ENCODE measurements at places on chromosomes 2 and 18.

GRCh38 chr2:46970334-46971288 is 55.0 kb upstream of the MCFD2 start:
- peak; percentile 61 for DNase-seq

- DNase-seq, result peak; percentile 82
Observed at GRCh38 chr2:190382851-190383250, 25.3 kb upstream of the MFSD6 start.

GRCh38 chr18:44838971-44839666 is 158.4 kb downstream of the SETBP1 start:
- DNase-seq, result peak; percentile 68

DNA sequence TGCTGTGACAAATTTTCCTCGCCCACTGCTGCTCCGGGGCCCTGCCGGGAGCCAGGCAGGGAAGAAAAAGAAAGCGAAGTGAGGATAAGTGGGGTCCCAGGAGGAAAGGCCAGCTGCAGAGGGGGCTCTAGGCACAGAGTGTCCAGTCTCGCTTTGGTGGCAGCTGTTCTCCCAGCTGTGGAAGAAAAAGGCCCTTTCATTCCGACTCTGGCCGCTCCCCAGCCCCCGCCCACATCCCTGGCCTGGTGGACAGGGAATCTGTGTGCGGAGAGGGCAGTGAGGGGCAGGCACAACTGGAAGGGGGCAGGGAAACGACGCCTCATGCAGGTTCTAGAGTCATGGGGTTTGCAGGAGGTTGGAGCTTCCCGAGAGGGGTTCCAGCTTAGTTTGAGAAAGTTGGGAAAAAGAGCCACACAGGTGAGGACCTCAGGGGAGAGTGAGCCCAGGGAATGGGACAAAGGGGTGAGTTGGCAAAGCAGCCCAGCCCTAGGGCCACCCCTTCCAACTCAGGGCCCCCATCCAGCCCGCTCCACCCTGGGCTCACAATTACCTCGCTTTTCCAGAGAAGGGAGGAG is 1.8 kb downstream of the RTKN start:
- DNase-seq, result peak; percentile 46

GRCh38 chr2:113867571-113867970 is 22.3 kb upstream of the ACTR3 start:
- DNase-seq, result no peak

DNA sequence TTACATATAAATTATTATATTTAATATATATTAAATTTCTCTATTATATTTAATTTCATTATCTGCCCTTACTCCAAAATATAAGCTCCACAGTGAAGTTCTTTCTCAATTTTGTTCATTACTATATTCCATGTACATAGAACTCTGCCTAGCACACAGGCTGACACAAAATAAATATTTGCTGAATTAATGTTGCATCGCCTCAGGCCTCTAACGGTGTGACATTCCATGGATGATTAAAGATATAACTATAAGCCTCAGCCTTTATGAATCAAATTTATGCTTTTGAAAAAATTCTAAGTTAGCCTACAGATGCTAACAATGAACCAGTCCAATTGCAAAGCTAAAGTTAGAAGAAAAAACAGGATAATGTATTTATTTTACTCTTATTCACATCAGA is 1337.2 kb upstream of the NRXN1 start:
- DNase-seq, result no peak

DNA sequence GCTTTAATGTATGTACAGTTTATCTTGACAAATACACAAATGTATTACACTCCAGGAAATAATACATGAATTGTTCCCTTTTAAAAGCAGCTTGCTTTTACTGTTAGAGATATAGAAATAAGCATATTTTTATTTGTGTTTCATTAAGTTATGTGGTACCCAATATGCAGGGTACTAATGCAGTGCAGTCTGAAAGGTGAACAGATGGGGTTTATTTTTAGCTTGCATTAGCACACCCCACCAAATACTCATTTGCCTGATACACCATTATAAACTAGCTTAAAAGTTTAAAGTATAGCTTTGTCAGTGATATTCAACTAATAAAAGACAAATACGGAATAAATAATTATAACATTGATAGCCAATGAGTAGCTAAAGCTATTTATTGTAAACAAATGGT is 394.7 kb upstream of the ZNF804A start:
- no peak for DNase-seq

GRCh38 chr2:217250013-217250524 is 390.2 kb upstream of the TNP1 start:
- DNase-seq, result peak; percentile 30

- no peak for DNase-seq
Observed at GRCh38 chr2:48395658-48396057, 134.3 kb upstream of the STON1 start.

DNA sequence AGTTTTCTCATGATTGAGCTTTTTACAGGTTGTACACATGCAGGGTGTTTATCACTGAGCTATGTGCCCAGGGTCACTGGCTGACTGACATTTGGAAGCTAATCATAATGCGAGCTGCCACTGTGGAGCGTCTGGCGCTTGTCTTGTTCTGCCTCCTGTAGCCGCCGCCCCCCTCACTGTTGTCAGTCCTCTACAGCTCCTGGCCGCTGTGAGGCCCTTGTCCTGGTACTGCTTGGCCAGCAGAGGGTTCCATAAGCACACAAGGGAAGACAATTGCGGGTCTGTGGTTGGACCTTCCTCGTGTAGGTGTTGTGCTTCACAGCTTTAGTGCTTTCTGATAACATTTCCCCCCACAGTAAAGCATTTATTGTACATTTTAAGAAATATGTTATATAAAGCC is 105.6 kb upstream of the LDLRAD4 start:
- DNase-seq, result peak; percentile 76

- DNase-seq, result no peak
Observed at GRCh38 chr2:73110168-73111072, 2.3 kb downstream of the RAB11FIP5 start.

GRCh38 chr2:157260533-157261198 is 3.2 kb downstream of the GALNT5 start:
- DNase-seq, result no peak

- DNase-seq, result peak; percentile 11
Observed at GRCh38 chr2:98730707-98731040, 258 bp downstream of the MGAT4A start.

- DNase-seq, result no peak
Observed at GRCh38 chr2:74333896-74334586, 9.2 kb downstream of the SLC4A5 start.

DNA sequence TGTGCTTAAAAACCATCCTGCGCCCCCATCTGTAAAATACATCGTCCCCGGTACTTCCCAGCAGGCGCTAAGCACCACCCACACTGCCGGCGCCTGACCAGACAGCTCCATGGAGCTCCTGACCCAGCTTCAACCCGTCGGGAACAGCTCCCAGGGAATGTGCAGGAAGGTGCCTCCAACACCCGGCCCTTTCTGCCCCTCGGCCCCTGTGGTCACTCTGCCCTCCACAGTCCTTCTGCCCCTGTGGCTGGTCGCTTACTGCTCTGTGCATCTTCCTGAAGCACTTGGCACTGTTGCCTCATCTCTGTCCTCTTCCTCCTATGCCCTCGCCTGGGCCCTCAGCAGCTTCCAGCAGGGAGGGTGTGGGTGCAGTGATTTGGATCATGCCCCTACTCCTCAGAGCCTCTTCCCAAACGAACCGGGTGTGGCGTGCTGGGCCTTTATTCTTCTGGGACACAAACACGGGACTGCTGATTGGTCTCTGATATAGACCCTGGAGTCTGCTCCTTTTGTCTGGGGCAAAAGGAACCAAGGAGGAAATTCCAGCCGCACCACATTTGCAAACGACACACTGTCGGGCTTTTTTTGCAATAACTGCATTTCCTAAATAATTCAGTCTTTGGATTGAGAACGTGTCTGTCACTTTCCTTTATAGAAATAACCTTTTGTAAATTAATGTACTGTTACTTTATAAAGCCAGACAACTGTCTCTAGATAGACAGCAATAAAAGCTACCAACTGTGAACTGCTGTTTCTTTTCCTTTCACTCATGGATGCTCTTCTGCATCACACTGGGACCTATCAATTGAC is 65.9 kb downstream of the ADI1 start:
- DNase-seq, result peak; percentile 25

DNA sequence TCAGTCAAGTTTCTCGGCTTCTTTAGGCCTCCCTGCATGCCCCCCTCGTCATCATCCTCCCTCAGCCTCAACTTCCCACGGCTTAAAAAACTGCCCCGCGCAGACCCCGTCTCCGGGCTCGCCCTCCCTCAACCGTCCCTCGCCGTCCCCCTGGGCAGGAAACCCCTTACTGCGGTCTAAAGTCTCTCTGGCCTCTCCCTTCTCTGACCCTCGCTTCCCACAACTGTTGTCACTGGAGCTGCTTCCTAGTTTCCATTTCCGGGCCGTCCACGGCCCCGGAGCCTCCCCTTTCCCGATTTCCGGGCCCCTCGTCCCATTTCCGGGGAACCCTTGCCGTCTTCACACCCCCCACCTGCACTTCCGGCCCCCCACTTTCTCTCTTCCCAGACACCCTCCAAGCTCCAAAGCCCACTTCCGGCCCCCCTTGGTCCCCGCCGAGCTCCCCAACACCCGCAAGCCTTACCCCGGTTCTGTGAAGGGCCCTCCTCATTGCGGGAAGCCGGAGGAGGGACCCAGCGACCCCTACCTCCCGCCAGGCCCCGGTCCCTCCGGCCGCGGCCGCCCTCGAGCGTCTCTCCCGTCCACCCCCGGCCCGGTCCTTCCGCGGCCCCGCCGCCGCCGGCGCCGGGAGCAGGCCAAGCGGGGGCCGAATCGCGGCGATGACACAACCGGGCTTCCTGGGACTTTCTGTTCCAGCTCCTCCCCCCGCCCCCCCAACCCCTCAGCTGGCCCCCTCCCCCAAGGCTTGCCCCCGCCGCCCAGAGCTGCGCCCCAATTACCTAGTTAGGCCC is 513 bp downstream of the TRIP12 start:
- DNase-seq, result peak; percentile 33

- no peak for DNase-seq
Observed at GRCh38 chr2:33005057-33005456, 58.3 kb downstream of the LTBP1 start.

DNA sequence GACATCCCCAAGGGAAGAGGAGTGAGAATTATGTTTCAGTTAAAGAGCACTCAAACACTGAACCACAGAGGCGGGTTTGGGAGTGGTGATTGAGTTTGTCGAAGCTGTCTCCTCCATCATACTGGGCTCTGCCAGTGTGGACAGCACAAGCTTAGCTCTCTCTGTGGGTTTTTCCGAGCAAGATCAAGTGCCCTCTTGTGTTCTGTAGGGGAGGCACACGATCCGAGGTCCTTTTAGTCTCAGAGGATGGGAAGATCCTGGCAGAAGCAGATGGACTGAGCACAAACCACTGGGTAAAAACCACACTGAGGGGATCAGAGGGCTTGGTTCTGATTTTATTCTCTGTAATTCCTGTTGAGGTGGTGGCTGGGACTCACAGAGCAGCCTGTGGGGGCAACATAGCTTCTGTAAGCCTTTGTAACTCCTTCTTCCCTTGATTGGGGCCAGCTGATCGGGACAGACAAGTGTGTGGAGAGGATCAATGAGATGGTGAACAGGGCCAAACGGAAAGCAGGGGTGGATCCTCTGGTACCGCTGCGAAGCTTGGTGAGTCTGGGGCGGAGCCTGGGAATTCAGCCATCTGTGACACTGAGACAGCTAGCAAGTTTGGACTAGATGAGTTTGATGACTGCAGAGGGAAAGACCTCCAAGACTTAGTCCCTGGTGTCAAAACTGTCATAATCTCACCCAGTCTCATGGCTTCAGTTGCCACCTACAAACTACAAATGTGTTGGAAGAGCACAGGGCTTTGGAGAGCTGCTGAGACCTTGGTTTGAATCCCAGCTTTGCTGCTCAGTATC is 2.0 kb downstream of the NAGK start:
- DNase-seq, result peak; percentile 65

- DNase-seq, result peak; percentile 10
Observed at GRCh38 chr18:2573408-2573807, 2.1 kb downstream of the NDC80 start.

- DNase-seq, result no peak
Observed at GRCh38 chr2:22450831-22451230, 934.1 kb upstream of the KLHL29 start.

GRCh38 chr2:162257425-162257824 is 14.2 kb upstream of the FAP start:
- no peak for DNase-seq

GRCh38 chr2:224780106-224780505 is 63.9 kb upstream of the CCDC195 start:
- DNase-seq, result peak; percentile 48

DNA sequence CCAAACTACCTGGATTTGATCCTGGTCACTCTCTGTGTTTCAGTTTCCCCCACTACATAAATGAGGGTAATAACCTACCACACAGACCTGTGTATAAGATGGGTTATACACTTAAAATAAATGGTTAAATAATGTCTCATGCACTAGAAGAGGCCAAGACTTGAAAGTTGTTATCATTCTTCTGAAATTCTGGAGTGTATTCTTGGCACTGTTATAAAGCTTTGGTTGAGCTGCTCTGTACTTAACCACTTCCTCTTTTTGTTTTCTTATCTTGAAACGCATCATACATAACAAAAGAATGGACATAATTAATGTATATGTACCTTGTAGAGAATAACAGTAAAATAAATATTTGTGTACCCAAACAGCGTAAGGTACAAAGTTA is 281.0 kb downstream of the AFF3 start:
- peak; percentile 54 for DNase-seq

GRCh38 chr2:195945056-195945455 is 123.6 kb downstream of the DNAH7 start:
- DNase-seq, result no peak

DNA sequence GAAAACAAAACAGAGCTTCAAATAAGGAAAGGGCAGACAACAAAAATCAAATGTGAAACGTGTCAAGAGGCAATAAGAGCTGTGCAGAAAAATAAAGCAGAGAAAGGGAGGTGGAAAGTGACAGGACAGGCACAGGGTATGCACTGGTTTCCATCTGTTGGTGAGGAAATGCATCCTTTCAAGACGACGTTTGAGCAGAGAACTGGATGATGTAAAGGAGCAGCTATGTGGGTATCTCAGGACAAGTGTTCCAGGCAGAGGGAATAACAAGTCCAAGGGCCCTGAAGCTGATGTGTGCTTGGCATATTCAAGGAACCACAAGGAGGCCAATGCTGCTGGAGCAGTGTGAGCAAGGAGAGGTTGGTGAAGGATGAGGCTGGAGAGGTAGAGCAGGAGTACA is 168.9 kb upstream of the SERPINE2 start:
- no peak for DNase-seq

GRCh38 chr2:219002395-219003266 is 9.4 kb upstream of the CRYBA2 start:
- DNase-seq, result peak; percentile 21

DNA sequence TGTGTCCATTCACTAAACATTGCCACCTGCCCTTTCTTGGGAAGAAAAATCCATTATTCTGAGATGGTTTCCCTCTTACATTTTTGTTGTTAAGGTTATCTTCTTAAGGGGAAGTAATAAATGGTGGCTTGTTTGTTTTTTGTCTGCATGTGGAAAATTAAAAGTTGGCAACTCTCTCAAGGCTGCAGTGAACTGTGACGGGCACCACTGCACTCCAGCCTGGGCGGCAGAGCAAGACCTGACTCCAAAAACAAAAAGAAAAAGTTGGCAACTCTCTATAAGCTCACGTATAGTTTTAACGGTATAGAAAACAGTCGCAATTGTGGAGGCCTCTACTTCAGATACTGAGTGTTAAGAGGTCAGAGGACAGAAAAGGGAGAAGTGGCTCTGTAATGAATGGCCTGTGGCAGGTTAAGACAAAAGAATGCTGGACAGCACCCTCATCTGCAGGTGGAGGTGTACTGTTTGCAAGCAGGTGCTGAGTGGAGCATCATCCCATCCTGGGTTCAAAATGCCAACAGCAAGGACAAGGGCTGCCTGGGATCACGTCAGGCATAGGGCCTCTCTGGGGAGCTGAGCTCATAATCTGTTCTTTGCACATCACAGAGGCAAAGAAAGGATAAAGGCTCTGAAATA is 16.7 kb downstream of the L3MBTL4 start:
- DNase-seq, result no peak
